ENCODE measurements at places on chromosomes 7 and 10.
A peak's percentile ranks its signal among the peaks of the same experiment; 100 is the strongest.

DNA sequence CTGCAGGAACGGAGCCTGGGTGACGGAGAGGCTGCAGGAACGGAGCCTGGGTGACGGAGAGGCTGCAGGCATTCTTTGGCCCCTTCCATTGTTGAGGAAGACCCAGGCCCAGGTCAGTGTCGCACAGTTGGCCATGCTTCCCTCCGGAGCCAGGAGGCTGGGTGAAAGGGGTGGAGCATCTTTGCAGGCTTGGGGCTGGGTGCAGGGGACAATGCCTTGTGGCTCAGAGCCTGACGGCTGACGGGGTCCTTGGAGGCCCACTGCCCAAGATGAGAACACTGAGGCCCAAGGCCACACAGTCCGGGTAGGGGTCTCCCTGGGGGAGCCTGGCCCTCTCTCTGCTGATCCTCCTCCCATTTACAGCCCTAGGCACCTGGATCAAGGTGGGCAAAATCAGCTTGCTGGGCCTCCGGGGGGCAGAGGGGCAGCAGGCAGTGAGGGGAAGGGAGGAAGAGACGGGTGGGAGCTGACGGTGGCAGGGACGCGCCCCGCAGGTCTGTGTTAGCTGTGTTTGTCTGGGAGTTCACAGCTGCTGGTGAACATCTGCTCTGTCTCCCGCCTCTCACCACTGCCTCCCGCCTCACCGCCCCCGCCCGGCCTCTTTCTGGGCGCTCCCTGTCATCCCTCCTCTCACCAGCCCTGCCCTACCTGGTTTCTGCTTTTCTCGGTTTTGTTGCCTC, 30.6 kb upstream of the PCBD1 start:
- DNase-seq: no peak

- DNase-seq: no peak
Measured at GRCh38 chr7:27160145-27160545, 3.7 kb upstream of the HOXA7 start.

- no peak for DNase-seq
Measured at GRCh38 chr7:132614428-132615318, 38.4 kb upstream of the PLXNA4 start.

DNA sequence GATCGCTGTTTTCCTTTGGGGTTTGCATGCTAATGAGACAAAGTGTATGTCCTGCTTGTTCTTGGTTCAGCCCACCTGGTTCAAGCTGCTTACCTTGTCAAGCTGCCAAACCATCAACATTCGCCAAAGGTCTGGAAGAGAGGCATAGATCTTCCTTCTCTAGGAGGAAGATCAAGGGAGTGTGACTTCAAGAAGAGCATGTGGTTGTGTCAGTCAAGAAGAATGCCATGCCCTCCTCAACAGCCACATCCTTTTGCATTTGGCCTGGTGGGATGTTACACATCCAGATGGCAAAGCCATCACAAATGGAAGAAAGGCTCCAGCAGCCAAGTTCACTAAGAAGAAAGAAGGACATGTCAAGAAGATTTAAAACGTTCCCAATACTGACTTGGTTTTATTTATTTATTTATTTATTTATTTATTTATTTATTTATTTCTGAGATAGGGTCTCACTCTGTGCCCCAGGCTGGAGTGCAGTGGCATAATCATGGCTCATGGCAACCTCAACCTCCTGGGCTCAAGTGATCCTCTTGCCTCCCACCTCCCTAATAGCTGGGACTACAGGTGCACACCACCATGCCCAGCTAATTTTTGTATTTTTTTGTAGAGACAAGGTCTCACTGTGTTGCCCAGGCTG, 5.1 kb upstream of the PIP4K2A start:
- DNase-seq: no peak

GRCh38 chr7:150357270-150357669, 11.4 kb upstream of the REPIN1 start:
- DNase-seq: peak; percentile 42

DNA sequence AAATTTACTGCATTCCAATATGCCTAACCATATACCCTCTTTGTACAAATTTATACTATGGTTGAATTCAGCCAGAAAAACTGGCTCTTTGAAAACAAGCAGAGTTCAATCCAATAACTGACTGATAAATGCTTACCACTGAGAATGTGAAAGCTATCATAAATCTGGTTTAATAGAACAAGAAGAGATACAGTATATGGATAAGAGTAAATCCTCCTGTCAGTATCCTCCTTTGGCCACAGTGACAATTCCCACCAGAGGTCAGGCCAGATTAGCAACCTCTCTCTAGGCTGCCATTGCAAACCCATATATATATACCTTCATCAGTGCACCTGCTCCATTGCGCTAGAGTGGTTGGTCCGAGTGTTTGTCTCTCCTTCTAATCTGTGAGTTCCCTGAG, 647.2 kb downstream of the GRM8 start:
- no peak for DNase-seq

- no peak for DNase-seq
Measured at GRCh38 chr10:5810225-5810624, 3.0 kb downstream of the GDI2 start.

DNA sequence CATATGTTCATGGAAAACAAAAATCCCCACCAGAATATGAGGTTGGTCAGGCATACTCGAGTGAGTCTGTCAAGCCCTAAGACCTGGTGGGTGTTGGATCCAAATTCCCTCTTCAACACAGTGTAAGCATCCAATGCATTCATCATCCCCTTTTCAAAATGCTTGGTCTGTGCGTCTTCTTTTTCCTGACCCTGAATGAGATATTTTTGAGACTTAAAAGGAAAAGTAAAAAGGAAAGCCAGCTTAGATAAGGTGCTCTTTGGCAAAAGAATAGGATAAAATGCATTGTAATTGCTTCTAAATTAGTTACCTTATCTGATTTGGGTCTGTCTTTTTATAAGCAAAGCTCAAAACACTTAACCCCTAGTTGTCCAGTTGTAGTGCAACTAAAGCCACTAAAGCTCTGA, 331.5 kb downstream of the PTEN start:
- no peak for DNase-seq

GRCh38 chr10:68752711-68753350, 31.8 kb downstream of the CCAR1 start:
- no peak for DNase-seq

DNA sequence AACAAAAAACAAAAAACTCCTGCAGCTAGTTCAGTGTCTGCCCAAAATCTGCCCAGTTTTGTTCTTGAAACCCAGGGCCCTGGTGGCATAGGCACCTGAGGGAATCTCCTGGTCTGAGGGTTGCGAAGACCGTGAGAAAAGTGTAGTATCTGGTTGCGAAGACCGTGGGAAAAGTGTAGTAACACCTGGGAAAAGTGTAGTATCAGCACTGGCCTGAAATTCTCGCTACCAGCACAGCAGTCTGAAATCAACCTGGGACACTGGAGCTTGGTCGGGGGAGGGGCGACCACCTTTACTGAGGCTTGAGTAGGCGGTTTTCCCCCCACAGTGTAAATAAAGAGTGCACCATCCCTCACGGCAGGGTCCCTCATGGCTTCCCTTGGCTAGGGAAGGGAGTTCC, 82.5 kb upstream of the SP4 start:
- DNase-seq: no peak

DNA sequence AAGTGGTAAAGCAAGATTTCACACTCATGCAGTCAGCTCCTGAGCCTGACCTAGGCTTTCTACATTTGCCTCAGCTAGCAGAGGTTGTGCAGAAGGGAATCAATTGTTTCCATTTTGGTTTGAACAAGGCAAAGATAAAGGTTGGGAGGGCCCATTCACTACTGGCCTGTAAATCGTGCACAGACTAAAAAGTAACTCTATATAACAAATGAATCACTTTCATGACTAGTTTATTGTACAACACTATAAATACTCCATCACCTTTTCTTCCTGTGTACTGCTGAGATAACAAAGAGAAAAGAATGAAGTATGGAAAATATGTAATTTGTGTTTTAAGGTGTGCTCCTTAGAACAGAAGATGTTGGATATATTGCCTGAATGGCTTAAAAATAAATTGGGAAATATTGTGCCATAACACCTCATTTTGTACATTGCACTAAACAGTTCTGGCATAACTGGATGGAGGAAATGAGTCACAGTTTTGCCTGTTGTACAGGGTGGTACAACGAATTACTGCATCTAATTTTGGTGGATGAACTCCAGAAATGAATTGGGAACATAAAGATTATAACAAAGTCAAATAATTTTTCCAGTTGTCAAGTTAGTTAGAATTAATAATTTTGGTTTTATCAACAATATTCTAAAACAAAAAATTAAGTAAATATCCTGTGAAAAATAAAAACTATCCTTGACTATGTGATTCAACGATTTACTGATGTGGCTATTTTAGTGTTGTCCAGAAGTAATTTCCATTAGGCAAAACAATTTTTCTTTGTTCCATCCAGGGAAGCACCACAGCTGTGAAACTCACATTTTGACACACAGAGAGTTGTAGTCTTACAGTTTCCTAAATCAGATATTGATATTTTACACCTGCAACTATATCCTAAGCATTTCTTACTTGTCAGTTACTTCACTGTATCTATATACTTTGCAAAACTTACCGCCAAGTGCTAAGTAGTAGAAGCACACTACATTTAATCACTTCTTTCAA, 18.0 kb downstream of the SEMA3C start:
- no peak for DNase-seq
